ENCODE measurements at places on chromosomes 1 and 21.

GRCh38 chr1:56849750-56850149 is 4.8 kb upstream of the C8A start:
- peak; percentile 7 for DNase-seq

GRCh38 chr1:94595658-94596057 is 54.1 kb upstream of the F3 start:
- no peak for DNase-seq

DNA sequence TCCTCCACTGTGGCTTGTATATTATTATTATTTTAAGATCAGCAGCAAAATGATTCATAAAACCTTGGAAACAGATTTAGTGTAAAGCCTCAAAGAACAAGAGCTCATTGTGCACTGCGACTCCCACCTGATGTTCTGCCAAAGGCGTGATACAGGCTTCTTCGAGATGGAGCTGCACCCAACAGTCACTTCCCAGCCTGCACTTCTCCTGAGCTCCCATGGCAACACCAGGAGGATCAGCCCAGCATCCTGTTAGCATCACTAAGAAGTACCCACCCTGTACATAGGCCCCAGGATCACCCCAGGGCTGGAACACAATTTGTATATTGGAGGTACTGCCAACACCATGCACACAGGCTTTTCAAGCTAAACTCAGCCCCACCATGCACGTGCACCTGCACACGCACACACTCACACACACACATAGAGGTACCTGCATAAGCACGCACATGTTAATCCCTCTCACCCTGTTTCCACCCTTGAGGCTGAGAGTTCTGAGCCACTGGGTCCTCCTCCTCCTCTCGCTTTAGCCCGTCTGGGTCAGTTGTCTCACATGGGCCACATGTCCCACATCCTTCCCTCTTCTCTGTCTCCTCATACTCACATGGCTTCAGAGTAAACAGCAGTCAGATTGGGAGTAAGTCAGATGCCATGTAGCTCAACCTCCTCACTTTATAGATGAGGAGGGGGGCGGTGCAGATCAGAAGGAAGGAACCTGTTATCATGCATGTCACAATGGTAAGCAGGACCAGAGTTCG is 281.9 kb upstream of the POU3F1 start:
- DNase-seq, result no peak

DNA sequence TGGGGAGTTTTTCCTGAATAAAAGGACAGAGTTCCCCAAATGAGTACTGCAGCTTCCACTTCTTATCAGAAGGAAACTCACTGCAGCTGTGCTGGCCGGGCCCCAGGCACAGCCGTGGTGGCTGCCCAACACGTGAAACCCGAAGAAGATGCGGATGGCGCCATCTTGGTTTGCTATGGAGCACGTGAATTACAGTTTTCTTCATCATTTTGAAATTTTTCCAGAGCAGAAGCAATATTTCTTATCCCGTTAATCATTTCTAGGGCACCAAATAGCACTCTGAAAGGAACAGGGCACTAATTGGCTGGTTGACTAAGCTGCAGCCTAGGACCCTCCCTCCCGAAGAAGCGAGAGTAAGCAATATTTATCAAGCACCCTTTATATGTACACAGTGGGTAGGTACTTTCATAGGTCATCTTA is 63.2 kb upstream of the EPS8L3 start:
- DNase-seq, result no peak

- no peak for DNase-seq
Observed at GRCh38 chr1:39886757-39887231, 3.5 kb upstream of the TRIT1 start.

- no peak for DNase-seq
Observed at GRCh38 chr1:109762821-109763645, 690 bp downstream of the EPS8L3 start.

- no peak for DNase-seq
Observed at GRCh38 chr1:99776120-99776519, 9.7 kb upstream of the FRRS1 start.

DNA sequence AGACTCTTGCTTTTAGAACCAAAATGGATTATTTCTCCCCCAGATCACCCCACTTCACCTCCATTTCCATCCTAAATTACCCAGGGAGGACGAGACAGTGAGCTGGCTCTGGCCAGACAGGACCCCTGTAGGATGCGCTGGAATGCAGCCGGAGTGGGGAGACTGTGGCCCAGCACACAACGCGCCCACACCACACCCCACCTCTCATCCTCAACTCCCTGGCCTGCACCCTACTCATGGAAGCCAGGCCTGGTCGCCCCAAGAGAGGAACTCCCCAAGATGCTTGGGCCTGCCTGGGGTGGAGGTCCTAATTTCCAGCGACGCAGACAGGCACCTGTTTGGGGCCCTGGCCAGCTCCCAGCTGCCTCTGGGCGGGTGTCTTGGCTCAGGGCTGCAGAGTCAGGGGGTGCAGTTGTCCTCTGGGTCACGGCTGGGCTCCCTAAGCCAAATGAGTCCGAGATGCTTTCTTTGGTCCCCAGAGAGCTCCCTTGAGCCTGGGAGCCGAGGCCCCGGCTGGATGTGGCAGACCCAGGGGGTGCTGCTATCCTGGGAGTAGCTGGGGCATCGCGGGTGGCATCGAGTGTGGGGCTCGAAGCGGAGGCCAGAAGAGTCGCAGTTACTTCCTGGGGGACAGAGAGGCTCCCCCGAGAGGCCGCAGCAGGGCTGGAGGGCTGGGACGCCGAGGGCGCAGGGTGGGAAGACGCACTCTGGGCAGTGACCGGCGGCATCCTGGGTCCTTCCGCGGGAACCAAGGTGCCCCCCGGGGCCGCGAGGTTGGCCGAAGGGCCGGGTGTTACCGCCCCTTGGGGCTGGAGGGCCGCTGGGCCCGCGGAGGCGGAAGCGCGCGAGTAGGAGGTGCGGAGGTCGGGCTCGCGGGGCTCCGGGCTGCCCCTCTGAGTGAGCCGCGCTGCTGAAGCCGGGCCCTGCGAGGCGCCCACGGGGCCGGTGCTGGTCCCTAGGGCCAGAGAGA is 10.4 kb downstream of the CLEC20A start:
- DNase-seq, result no peak

DNA sequence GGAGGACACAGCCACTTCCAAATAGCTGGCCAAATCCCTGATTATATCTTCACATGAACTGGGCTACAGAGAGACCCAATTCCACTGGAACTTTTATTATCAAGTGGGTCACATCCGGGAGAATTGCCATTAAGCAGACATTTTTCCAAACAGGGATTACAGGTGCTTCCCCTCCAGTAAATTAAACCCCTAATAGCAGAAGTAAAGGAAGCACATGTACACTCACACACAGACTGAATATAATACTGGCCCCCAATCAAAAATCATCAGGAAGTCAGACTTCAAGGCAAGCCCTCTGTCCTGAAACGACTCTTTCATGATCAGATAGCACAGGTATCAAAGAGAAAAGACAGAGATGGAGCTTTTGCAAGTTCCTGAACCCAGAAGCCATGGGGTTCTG is 118.6 kb upstream of the PPP2R5A start:
- DNase-seq, result no peak

GRCh38 chr1:208241512-208241911 is 2.7 kb downstream of the PLXNA2 start:
- DNase-seq, result no peak

DNA sequence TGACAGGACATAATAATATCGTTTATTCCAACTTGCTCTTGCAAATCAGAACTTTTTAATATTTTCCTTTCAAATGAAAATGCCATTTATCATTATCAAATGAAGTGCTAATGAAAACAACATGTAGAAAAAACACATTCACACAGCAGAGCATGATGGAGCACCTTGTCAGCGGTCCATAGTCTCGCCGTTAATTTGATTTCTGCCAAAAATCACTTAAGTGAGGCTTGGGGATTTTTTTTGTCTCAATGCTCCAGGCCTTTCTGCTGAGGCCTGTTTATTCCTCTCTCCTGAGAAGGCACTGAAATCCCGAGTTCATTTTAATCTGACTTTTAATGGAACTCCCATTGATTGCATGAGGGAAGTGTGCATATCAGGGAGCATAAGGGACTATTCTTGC is 122.5 kb downstream of the ELAVL4 start:
- DNase-seq, result no peak

GRCh38 chr1:93702828-93703183 is 21.2 kb upstream of the BCAR3 start:
- no peak for DNase-seq

- no peak for DNase-seq
Observed at GRCh38 chr1:87226341-87226760, 102.3 kb upstream of the LMO4 start.

DNA sequence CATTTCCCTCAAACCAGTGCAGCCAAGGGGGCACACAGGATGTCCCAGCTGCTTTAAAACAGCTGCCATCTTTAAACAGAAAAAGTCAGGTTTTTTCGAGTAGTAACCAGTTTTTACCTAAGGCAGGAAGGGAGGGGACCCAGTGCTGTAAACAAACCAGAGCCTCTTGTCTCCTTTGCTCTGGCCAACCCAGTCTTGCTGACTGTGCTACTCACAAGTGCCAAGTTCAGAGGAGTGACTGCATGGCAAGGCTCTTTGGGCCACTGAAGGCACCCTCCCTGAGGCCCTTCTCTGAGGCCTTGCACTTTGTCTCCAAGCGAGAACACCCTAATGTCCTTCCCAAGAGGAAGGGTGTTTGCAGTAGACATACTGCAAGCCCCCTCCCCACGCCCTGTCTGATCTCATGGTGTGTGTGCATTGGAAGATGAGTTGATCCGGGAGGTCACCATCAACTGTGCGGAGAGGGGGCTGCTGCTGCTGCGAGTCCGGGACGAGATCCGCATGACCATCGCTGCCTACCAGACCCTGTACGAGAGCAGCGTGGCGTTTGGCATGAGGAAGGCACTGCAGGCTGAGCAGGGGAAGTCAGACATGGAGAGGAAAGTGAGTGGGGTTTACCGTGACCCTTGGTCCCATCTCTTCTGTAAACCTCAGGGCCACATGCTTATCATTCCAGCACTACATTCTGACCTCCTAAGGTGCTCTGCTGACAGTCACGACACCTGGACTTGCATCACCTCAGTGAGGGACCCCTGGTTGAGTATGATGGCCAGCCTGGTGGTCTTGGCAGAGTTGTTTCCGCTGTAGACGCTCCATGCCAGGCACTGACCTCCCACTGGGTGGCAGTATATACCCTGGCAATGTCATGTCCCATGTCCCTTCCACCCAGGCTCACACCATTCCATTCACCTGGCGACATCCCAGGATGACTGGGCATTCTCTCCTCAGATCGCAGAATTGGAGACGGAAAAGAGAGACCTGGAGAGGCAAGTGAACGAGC is 4.7 kb downstream of the DNALI1 start:
- DNase-seq, result peak; percentile 64

GRCh38 chr1:26320896-26321295 is 3.1 kb downstream of the CD52 start:
- no peak for DNase-seq

- DNase-seq, result no peak
Observed at GRCh38 chr1:226063977-226064815, 1.7 kb downstream of the H3-3A start.

GRCh38 chr1:14704846-14705245 is 106.4 kb downstream of the KAZN start:
- DNase-seq, result no peak

GRCh38 chr1:183404476-183404875 is 13.7 kb downstream of the NMNAT2 start:
- DNase-seq, result peak; percentile 50

DNA sequence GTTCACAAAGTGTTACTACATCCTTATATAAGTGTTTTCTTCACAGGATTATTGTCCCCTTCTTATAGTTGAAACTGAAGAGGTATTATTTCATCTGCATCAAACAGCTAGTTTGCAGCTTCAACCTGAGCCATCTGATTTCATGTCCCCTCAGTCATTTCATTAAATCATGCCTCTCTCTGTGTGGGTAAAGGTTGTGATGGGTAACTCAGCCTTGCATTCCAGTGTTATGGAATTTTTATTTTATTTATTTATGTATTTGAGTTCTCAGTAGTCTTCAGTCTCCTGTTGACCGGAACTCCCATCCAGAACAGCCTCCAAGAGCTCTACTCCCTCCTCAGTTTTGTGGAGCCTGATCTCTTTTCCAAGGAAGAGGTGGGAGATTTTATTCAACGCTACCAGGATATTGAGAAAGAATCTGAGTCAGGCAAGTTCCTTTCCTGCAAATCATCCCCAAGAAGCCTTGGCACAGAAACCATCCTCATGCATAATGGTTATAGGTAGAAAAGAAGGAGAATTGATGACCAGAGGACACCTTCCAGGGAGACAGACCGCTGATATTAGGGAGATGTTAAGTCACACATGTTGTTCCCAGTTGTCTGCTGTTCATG is 21.8 kb downstream of the CHD1L start:
- no peak for DNase-seq

- peak; percentile 86 for DNase-seq
Observed at GRCh38 chr1:7975212-7975865, 13.8 kb downstream of the PARK7 start.

- DNase-seq, result no peak
Observed at GRCh38 chr1:38267037-38268036, 220.7 kb upstream of the POU3F1 start.

DNA sequence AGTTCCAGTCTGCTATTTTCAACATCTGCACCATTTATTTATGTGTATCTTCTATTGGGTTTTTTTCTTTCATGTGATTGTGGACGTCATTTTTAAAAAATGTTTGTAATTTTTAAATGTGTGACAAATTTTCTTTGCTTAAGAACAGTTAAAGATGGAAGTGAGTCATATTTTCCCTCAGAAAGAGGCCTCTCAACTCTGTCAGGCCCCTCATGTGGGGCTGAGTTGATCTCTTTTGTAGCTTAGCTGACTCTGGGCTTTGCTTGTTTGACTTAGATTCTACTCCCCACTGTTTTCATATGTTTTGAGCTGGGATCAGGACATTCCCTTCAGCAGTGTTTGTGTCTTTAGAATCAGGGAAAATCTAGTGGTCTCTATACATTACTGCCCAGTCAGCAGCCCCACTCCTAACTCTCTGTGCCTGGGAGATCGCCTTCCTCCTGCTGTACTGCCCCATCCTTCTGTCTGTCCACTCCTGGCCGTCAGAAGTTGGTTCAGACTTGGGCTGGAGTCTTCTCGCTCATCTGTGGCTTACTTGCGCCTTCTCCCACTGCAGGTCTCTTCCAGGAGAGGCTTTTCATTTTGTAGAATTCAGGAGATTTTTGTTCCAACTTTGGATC is 137.4 kb downstream of the DYRK1A start:
- DNase-seq, result no peak
